ENCODE measurements at places on chromosomes 4 and X. TPM values are rescaled to one million over a fixed set of nuclear protein-coding genes. Genes with fewer than 3 reads are reported as not detected.
A peak's percentile ranks its signal among the peaks of the same experiment; 100 is the strongest.

Gene PABPC1L2A
- total RNA-seq: not detected

Gene TLR6
- total RNA-seq: 3.2 TPM

DNA sequence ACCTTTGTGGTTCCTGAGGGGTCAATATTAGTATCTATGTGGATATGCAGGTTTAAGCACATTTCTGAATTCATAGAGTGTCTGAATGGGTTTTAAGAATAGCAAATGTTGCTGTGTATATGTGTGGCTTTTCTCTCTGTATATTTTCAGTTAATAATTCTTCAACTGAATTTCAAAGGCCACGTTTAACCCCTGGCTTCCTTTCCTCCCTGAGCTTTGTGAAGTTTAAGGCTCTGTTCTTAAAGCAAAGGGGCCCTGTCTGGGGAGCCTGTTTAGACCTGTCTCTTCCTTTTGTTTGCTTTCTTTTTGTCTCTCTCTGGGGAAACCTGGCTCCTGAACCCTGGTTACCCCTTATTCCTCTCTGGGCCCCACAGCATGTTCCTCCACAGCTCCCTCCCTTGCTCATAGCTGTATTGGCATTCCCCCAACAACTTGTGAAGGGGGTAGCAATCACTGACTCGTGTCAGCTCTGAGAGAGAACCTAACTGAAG lies 139.1 kb downstream of the COL4A6 start:
- H3K4me3 ChIP-seq: no peak overlapping the region
- no peaks in the 10 kb centered on the region for H3K36me3 ChIP-seq
- H3K27me3 ChIP-seq: peaks cover 2% of the 10 kb centered on the region
- no peak overlapping the region for H3K27ac ChIP-seq

- H3K27me3 ChIP-seq: no peaks in the 10 kb centered on the region
- H3K36me3 ChIP-seq: no peaks in the 10 kb centered on the region
- DNase-seq: no peak
These were observed 69.5 kb downstream of the AASDH start for GRCh38 chr4:56317749-56318148.

DNA sequence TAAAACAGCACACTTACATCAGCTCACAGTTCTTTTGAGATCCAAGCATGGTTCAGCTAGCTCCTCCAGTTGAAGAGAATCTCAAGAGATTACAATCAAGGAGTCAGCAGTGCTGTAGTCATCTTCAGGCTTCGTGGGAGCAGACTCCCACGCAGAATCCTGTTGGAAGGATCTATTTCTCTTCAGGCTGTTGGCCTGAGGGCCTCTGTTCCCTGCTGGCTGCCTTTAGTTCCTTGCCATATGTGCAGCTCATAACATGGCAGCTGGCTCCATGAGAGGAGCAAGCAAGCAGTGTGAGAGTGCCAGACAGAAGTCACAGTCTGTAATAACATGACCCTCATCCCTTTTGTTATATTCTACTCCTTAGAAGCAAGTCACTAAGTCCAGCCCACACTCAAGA lies 168.6 kb downstream of the COX18 start:
- H3K4me3 ChIP-seq: no peak overlapping the region
- no peak overlapping the region for H3K27ac ChIP-seq
- no peak for DNase-seq
- H3K36me3 ChIP-seq: no peaks in the 10 kb centered on the region
- no peaks in the 10 kb centered on the region for H3K4me1 ChIP-seq

Gene SNX12
- 41.8 TPM for total RNA-seq

GRCh38 chrX:119756926-119757635 lies 1.3 kb upstream of the SOWAHD start:
- peak overlapping the region; percentile 74 for H3K4me3 ChIP-seq
- H3K27ac ChIP-seq: peak overlapping the region; percentile 97
- peaks cover 55% of the 10 kb centered on the region for H3K4me1 ChIP-seq

GRCh38 chrX:65406532-65406931 lies 128.1 kb downstream of the LAS1L start:
- peak overlapping the region; percentile 47 for H3K4me3 ChIP-seq
- H3K27ac ChIP-seq: no peak overlapping the region
- DNase-seq: peak; percentile 14
- peaks cover 2% of the 10 kb centered on the region for H3K4me1 ChIP-seq

- DNase-seq: no peak
- H3K36me3 ChIP-seq: no peaks in the 10 kb centered on the region
- H3K27me3 ChIP-seq: peaks cover 6% of the 10 kb centered on the region
- H3K4me1 ChIP-seq: peaks cover 4% of the 10 kb centered on the region
- H3K4me3 ChIP-seq: no peak overlapping the region
- no peak overlapping the region for H3K27ac ChIP-seq
These were observed 61.7 kb upstream of the GUCY1A1 start for GRCh38 chr4:155604718-155605626.

Gene SPANXA2
- not detected for total RNA-seq

GRCh38 chrX:153763989-153764755 lies at the start of gene PLXNB3:
TSS of gene PLXNB3 (plus strand) at chrX:153764249. CDS start at chrX:153765536, 1,287 bp downstream.
- H3K36me3 ChIP-seq: no peaks in the 10 kb centered on the region
- no peaks in the 10 kb centered on the region for H3K27me3 ChIP-seq
- H3K4me3 ChIP-seq: no peak within 1 kb of the TSS
- peak; percentile 75 for DNase-seq

All from activated CD4-positive, alpha-beta T cell treated with anti-CD3 and anti-CD28 coated beads, Interleukin-2, amount 10 ng/mL, durations not matched to agents 7 days and 5 days (primary cell).